ENCODE measurements at places on chromosomes 13 and 19.
A peak's percentile ranks its signal among the peaks of the same experiment; 100 is the strongest.

GRCh38 chr19:3557461-3558248 is at the start of gene MFSD12:
Gene MFSD12, minus strand, starts transcription at chr19:3557586. Its CDS starts 183 bp downstream, at chr19:3557403.
- DNase-seq = peak; percentile 40

GRCh38 chr13:33351319-33351718 is 65.8 kb upstream of the STARD13 start:
- DNase-seq = no peak

DNA sequence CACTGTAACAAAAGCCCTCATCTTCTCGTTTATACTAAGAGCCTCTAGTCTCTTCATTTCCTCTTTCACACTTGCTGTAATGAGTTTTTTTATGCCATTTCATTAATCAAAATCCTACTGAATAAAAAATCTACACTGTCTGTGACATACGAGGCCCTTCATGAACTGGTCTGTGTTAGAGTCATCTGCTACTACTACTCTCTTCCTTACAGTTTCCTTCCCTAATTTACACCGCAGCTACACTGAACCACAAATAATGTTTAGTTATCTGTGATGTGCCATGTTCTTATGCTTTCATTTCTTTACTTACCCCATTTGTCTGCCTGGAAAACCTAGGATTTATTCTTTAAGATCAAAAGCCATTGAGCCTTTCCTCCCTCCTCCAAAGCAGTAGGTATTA is 16.0 kb downstream of the UFM1 start:
- no peak for DNase-seq

DNA sequence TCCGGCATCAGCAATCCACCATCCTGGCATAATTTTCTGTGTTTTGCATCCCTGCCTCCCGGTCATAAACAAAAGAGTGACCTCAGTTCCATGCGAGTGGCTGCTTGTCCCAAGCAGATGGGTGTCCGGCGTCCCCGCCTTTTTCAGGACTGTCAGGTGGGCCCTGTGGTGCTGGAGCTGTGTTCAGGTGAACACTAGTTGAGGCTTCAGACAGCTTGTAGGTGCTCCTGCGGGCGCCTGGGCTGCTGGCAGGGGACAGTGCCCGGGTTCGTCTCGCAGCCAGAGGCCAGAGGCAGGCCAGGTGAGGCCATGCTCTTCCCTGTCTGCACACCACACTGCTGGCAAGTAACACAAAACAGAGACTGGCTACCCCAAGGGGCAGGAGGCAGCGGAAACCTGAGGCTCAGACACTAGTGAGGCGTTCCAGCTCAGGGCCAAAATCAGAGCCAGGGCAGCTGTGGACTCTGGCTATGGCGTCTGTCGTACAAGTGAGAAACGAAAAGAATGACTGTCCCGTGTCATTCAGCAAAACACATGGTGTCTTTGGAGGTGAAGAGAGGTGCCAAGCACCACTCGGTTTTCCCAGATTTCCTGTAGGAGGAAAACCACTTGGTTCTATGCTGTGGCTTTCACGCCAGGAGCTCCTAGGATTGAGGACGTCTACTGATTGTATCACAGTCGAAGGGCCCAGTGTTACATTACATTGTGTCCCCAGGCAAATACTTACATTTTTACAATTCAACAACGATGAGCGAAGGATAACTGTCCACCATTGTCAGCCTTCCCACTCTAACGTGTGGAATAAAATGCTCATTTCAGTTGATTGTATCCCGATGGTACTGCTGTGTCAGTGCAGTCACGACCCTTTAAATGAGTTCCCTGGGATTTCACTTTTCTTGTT is 104.0 kb downstream of the ATP11A start:
- DNase-seq = no peak

- DNase-seq = no peak
Observed at GRCh38 chr13:44199627-44200207, 173.9 kb upstream of the SERP2 start.

DNA sequence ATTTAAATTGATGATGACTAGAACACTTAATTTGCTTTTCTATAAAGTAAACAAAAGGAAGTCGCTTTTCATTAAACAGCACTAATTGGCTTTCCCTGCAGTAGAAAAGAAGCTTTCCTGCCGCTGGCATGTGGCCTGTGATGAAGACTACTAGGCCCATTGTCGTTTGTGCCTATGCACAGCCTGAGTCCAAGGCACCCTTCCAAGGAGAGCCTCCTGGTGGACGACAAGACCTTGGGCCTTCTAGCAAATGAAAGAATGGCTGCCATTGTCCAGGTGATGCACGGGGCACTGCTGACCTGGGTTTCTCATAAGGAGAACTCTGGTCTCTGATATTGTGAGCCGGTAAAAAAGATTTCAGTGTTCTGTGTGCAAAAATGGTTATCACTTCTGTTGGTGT is 233.0 kb downstream of the COL4A1 start:
- no peak for DNase-seq

DNA sequence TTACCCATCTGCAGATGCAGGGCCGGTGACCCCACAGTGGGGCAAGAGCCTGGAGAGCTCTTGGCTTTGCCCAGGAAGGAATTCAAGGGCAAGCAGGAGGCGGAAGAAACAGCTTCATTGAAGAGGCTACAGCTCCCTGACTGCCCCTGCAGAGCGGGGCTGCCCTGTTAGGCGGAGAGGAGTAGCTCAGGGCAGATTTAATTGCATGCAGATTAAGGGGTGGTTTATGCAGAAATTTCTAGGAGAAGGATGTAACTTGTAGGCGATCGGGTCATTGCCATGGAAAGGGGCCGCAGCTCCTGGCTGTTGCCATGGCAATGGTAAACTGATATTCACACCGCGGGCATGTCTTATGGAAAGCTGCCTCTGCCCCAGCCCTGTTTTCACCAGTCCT is 94.1 kb downstream of the ATP11A start:
- DNase-seq = no peak

DNA sequence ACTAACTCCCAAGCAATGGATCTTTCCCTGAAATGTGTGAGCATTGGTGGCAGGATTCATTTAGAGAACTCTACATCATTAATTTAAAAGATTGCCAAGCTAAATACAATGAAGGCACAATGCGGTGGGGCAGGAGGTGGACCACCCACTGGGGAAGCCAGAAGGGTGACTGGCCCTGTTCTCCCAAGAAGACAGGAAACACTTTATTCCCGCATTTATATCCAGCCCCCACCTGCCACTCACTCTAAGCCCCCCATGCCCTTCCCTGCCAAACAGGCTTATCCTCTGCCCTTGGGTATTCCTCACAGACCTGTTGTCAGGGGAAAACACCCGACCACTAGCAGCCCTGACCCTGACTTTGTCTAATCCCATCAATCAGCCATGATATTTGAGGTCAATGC is 189.1 kb upstream of the UBL3 start:
- no peak for DNase-seq
